Stimulated activated CD4-positive, alpha-beta T cell treated with anti-CD3 and anti-CD28 coated beads, Interleukin-15, amount 100 ng/mL, for 24 hours (primary cell): ENCODE measurements at places on chromosomes 7 and 10.

DNA sequence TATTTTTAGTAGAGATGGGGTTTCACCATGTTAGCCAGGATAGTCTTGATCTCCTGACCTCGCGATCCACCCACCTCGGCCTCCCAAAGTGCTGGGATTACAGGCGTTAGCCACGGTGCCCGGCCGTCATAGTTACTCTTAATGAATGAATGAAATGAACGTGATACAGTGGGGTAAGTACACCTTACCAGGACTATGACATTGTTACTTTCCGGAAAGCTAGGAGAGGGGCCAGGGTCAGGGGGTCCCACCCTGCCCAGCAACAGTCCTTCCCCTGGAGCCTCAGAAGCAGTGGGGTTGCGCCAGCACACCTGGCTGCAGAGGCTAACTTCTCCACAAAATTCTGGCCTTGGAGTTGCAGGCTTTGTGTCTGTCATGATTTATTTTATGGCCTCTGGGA is 21.4 kb downstream of the VSTM4 start:
- DNase-seq, result no peak

GRCh38 chr7:1085910-1086421 is 1.9 kb upstream of the GPER1 start:
- no peak for DNase-seq

DNA sequence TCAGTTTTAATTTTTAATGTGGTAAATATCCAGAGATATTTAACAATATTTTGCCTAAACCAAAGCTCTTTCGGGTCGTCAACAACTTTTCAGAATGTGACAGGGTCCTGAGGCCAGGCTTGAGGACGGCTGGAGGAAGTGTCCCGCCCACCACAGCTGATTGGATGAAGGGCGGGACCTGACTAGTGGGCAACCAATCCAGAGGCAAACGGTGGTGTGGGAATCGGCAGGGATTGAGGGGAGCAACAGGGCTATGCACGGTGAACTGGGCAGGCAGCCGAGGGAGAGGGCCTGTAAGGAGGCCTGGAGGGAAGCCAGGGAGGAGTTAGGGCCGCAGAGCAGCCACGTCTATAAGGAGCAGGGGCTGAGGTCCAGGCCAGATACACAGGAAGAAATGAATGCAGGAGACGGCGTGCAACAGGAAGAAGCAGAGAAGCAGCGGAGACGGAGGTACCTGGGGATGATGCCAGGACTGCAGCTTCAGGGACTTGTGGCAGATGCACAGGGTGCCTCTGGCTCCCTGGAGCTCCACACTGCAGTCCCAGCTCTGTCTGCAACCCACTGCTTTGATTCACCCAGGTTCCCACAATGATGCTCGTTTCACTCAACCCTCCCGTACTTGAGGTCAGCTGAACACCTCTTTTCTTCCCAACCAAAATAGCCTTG is 46.1 kb upstream of the ZMIZ1 start:
- DNase-seq, result peak; percentile 26

DNA sequence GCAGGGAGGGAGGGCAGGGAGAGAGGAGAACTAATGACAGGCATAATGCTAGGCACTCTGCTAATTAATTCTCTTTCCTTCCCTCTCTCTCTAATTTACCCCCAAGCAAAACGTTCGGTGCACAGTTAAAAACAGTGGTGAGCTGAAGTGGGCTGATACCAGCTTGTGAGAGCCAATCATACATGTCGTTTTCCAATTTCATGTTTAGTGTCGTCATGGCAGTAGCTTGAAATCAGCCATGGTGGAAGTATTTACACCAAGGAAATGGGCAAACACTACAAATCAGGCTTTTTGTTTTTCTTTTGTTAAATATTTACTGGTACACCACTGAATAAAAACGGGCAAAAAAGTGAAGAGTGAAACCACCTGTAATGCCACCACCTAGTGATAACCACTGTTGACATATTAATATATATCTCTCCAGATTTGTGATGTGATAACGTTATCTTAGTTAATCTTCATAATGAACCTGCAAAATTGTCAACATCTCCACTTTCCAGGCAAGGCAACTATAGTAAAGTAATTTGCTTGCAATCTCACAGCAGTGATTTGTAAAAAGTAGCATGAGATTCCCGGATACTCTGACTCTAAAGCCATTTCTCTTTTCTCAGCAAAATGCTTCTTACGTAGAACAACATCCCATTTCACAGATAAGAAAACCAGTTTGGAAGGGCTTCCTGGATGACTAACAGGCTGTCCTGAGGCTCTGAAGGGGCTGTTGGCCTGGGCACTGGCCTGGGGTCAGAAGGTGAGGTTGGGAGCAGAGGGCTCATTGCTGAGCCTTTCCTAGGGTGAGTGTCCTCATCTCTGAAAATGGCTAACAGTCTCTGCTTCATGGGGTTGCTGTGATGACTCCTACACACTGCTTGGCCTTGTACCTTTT is 83.7 kb downstream of the ATXN7L1 start:
- DNase-seq, result no peak

GRCh38 chr10:123021517-123021916 is 12.7 kb downstream of the ACADSB start:
- DNase-seq, result no peak

DNA sequence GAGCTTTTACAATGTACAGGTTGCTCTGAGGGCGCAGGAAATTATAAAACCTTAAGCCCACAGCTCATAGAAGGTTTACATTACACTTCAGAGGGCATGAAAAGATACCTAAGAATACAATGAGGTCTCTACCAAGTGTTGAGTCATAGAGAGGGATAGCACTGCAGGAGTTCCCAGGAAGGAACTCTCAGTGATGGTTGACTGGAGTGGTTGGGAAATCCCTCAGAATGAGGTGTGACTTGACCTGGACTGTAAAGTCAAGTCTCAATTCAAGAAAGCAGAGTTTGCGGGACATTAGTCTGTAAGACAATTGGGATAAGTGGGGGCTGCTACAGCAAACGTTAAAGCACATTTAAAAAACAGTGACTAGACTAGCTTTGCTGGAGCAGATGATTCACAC is 21.9 kb downstream of the TNKS2 start:
- DNase-seq, result no peak

GRCh38 chr10:35329520-35329919 is 6.8 kb upstream of the CCNY start:
- DNase-seq, result no peak

- no peak for DNase-seq
These were observed 106.2 kb downstream of the ITIH5 start for GRCh38 chr10:7560519-7560918.

GRCh38 chr10:17206210-17206709 is 4.8 kb upstream of the TRDMT1 start:
- DNase-seq, result peak; percentile 44

- no peak for DNase-seq
These were observed 243.1 kb downstream of the INHBA start for GRCh38 chr7:41459623-41460261.

GRCh38 chr10:25747084-25747483 is 186.9 kb upstream of the MYO3A start:
- no peak for DNase-seq

DNA sequence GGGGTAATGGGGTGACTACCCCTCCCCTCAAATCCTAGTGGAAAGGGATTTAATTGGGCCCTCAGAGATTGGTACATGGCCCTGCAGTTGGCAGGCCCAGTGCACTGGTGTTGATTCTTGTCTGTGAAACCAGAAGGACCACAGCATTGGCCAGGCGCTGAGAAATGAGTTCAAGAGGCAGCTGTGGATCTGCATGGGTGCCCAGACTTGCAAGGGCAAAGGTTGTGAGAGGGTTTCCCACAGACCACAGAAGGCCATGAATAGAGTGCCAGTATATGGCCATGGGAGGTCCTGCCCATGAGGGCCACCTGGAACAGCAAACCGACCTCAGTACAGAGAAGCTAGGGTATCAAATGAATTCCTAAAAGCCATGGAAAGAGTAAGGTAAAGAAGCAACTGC is 32.9 kb downstream of the TMEM168 start:
- no peak for DNase-seq

DNA sequence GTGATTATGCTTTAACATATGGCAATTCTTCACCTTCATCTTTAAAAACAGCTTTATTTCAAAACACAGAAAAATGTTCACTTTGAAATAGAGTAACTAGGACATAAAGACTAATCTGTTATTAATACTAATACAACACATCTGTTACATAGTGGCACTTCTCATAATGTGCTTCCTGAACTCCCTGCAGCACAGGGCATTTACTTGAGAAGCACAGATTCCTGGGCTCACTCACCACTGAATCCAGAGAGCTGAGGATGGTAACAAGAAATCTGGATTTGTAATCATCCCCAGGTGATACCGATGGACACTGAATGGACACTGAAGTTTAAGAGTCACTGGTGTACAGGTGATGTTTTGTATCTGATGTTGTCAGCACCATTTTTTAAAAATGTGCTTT is 96.1 kb downstream of the COL28A1 start:
- DNase-seq, result no peak

DNA sequence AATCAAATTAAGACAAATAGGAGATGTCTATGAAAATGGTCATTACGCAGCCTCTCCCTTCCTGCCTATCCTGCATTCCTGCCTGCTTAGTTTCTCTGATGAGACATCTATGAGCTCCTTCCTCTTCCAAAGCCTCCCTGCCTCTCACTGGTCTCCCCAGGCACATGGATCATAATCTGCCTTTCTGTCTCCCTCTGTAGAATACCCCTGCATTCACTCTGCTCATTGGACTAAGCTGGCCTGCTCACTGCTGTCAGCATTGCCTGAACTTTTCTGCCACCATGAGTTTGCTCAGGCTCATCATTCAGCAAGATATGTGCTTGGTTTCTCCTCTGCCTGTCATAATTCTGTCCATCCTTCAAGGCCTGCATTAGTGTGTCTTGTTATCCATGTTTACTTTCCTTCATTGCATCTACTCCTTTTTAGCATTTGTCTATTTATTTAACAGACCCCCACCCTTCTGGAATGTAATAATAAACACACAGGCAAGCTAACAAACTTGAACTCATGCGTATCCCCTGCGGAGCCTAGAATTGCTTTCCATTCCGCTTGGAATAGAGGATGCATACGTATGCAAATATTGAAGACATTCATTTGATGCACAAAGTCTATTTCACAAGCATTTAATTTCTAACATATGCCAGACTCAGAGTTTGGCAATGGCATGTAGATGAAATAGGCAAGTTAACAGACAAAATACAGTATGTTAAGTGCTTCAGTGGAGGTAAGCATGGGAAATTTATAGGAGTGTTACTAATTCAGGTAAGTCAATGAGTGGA is 88.3 kb downstream of the PTPRZ1 start:
- DNase-seq, result no peak

DNA sequence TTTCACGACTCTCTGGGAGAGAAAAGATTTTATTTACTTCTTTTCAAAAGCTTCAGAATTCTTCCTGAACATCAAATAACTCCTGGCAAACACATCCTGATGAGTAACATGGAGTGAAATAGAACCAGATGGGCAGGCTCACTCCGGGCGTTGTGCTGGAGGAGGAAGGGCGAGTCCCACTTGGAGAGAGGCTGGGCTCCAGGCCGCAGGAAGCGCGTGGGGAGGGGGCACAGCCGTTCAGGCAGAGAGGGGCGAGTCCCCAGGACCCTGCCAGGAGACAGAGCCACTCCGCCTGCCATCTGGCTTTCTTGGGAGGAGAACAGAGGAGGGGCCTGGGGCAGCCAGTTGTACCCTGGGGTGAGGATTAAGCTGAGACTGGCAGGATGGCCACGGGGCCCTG is 265.9 kb upstream of the ZMIZ1 start:
- DNase-seq, result no peak

DNA sequence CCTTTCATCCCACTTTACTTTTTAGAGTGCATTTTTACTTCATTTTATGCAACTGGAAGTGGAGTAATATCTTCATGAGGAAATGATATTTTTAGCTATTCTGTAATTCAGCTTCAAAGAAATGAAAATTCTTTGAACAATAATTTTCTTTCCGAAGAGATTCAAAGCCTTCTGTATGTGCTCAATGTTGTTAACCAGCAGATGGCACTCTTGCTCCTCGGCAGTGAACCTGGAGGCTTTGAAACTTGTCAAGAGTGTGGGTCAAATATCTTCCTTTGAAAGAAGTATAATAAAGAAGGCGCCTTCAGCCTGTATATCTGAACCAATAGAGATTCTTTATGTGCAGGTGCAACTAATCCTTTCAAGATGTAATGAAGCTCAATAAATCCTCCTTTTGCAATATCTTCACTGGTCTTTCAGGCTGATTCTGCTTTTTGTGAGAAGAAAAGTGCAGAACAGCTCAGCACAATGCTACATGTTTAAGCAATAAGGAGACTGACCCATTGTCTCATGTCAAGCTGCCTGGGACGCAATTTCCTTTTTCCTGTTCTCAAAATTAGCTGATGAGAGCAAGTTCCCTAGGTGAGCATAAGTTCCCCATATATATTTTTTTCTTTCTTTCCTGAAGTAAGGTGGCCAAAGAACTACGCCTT is 258.4 kb downstream of the SEMA3A start:
- DNase-seq, result peak; percentile 54

- DNase-seq, result no peak
These were observed 12.3 kb upstream of the ASCC1 start for GRCh38 chr10:72228318-72228751.

DNA sequence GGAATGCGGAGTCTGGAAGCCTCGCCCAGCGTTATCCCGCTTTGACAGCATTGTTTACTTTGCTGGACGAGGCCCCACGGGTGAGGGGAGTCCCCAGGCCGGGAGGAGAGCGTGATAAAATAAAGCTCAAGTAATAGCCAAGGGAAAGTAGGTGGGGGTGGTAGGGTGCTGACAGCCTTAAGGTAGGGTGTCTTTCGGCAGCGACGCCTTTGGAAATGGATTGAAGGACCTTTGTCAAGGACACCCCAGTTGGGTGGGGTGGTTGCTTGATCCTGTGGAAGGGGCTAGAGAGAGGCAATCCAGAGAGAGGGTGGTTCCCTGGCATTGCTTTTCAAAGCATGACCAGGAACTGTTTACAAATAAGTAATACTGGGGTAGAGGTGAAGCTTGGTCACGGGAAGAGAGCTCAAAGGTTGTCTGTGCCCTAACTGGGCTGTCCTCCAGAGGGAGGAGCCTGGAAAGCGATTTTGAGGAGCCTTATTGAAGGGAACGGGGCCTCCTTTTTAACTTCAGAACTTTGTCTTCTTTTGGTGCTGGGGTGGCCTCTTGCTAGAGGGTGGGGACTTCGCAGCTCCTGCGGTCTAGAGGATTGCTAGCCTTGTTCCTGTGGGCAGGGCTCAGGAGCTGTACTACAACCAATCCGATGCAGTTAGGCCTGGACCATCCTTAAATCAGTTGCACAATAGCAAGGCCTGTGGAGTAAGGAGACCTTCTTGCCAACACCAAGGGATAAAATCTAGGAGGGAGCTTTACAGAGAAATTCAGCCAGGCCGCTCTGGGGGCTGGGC is 1.3 kb downstream of the EIF4EBP2 start:
- DNase-seq, result peak; percentile 51

GRCh38 chr10:3406556-3406955 is 234.0 kb upstream of the PITRM1 start:
- no peak for DNase-seq

DNA sequence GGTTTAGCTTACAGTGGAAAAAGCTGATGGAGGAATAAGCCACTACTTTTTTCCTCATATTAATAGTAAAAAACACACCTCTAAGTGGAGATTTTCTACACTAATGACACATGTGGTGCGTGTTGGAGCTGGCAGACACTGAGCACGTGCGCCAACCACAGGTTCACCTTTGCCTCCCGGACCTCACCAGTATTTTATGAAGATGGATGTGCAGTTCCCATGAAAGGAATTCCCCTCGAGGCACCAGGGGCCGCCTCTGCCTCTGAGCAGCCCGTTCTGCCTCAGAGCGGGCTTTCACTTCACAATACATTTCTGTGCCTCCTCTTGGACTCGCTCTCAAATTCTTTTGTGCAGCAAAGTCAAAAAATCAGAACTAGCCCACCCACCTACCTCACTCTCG is 477.5 kb upstream of the ADARB2 start:
- DNase-seq, result no peak
